ENCODE measurements at places on chromosomes 7 and 10.
A peak's percentile ranks its signal among the peaks of the same experiment; 100 is the strongest.

DNA sequence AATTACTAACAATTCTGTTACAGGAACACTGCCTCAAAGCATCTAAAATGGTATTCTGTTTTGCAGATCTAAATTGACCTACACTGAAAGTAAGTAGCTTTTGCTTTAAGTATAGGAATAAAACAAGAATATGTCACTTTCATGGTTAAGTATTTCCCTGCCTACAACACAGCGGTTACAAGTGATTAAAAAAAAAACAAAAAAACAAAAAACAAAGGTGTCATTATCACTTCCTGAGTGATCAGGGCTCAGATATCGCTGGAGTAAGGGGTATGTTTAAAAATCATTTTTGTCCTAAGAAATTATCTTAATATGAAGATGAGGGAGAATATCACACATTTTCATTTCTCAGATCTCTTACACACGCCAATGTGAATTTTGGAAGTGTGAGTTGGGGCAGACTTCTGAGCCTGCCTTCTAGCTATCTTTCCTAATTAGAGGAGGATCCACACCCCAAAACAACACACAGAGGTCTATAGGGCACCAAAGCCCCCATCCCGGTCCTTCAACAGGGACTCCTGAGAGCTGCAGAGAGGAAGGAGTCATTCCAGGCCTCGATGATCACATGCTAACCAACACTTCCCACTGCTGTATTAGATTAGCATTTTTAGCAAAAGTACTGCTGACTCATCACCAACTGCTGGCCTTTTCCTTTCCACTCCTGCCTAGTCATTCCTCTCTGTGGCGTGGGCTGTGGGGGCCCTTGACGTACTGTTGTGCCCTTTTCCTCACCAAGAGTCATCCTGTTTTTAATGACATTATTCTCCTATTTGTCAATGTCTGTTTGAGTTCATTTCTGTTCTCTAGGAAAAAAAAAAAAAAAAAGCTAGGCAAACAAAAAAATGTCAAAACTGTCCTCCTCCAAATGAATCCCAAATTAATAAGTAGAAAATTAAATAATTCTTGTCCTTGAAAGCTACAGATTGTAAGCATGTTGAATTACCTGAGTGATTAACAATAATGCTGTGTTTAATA is 31.2 kb downstream of the PRTFDC1 start:
- peak; percentile 97 for DNase-seq

- no peak for DNase-seq
Measured at GRCh38 chr7:15446722-15447121, 115.1 kb downstream of the AGMO start.

DNA sequence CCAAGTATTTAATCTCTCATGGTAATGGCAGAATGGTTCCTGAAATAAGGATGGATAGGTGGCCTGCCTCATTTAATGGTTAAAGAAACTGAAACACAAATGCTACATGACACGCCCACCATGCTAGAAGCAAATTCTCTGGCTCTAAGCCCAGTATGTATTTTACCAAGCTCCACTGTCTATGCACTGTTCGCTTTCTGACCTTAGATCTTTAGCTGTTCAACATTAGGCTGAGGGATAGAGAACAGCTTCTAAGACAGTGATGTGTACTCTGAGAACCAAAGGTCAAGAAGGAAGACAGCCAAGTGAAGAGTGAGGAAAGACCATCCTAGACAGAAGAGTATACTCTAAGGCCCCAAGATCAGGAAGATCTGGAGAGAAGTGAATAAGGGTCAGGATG is 26.6 kb downstream of the FAM3C start:
- peak; percentile 68 for DNase-seq

DNA sequence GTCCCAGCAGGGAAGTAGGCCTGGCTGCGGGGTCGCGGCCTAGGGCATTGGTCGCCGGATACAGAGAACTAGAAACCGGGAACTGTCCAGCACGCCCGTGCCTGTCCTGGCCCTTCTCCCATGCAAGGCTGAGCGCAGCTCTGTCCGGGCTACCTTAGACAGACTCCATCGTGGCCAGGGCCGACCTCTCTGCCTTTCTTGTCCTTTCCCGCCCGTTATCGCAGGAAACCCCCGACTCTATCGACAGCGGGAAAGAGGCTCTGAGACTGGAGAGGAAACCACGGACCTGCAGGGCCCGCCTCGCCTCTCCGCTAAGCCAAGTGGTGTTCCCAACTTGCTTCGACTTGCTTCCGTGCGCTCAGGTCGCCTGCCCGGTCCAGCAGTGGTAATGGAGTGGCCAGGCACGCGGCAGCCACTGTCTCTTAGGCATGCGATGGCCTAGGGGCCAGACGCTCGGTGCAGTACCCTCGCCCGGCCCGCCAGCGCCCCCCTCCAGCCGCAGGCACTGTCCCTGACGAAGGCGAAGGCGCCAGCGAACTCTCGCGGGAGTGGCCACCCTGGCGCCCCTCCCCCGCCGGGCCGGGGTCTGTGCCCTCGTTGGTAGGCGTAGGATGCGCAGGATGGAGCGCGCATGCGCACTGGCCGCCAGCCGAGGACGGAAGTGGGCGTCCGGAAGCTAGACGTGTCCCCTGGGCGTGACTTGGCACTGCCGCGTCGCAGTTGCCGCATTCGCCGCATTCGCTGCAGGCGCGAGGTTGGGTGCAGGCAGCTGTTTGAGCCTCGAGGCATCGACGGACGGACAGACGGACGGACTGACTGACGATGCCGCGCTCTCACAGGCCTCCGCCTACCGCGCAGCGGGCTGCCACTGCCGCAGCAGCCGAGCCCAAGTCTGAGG is 54.4 kb downstream of the MCMBP start:
- peak; percentile 50 for DNase-seq

DNA sequence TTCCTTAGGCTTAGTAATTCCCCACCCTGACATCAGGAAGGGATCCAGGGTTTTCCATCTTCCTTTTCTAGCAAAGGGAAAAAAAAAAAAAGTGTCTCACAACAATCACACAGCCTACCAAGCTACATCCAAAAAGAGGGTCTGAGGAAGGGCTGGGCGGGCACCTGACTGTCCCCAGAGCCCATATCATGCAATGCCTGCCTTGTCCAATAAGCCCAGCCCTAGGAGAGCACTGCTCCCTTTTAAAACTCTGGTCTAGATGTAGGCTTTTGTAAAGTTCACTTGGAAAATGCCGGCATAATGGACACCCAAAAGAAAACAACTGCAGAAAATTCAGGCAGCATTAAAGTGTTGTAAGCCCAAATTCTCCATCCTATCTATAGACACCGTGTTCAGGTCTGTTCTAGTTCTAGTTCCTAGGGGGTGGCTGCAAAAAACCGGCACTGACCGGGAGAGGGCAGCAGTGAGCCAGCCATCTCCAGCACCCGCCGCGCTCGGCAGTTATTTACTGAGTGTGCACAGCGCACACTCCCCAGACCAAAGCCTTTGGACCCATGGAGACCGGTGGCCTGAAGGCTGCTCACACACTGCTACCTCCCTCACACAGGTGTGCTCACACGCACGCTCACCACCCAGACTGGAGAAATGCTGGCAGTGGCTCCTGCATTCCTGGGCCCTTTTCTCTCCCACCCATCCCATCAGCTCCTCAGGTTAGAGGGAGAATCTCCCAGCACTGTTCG is 48.7 kb downstream of the PODXL start:
- DNase-seq, result peak; percentile 75

GRCh38 chr10:66218289-66218688 is 707.5 kb upstream of the LRRTM3 start:
- DNase-seq, result no peak

GRCh38 chr7:79540592-79540991 is 87.1 kb upstream of the MAGI2 start:
- no peak for DNase-seq

DNA sequence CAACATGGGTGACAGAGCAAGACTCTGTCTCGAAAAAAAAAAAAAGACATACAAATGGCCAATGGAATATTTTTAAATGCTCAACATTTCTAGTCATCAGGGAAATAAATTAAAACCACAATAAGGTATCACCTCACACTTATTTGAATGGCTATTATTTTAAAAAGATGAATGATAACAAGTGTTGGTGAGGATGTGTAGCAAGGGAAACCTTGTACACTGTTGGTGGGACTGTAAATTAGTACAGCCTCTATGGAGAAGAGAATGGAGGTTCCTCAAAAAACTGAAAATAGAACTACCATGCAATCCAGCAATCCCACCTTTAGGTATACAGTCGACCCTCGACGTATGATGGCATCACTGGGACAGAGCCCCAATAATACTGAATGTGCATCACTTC is 65.4 kb upstream of the DIP2C start:
- no peak for DNase-seq

GRCh38 chr7:139673230-139673629 is 104.6 kb downstream of the HIPK2 start:
- no peak for DNase-seq

DNA sequence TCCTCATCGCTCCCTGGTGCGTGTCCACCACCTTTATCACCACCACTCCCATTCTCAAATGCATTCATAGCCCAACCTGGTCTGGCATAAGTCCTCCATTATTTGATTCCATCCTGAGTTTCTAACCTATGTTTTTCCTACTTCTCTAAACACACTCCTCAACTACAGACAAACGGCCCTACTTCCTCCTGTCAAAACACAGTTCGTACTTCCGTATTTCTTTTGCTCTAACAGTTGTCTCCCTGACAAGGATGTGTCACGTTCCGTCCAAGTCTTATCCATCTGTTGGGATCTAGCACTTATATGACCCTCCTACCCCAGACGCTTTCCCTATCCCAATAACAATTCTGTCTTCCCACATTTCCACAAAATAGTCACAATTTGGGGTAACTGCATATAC is 46.8 kb downstream of the DOCK4 start:
- DNase-seq, result no peak

- DNase-seq, result peak; percentile 75
Measured at GRCh38 chr7:27767374-27767773, 27.4 kb downstream of the TAX1BP1 start.

DNA sequence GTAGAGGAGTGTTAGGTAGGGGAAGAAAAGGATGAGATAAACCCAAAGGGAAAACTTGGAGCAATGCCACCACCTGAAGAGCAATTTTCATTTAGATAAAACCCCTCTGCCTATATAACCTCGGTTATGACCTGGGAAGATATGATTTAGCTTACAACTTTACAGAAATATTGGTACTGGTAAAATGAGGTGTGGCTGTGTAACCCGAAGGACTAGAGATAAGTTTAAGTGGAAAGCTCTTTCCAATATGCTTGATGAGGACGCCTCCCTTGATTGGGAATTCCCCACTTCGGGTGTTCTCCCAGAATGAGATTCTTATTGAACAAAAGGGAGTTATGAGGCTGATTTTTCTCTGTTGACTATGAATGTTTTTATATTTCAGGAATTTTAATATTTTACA is 109.5 kb upstream of the CDK6 start:
- DNase-seq, result no peak

- DNase-seq, result no peak
Measured at GRCh38 chr7:30877015-30877769, 34.5 kb upstream of the AQP1 start.

- DNase-seq, result no peak
Measured at GRCh38 chr7:37698276-37698675, 14.7 kb downstream of the GPR141 start.

DNA sequence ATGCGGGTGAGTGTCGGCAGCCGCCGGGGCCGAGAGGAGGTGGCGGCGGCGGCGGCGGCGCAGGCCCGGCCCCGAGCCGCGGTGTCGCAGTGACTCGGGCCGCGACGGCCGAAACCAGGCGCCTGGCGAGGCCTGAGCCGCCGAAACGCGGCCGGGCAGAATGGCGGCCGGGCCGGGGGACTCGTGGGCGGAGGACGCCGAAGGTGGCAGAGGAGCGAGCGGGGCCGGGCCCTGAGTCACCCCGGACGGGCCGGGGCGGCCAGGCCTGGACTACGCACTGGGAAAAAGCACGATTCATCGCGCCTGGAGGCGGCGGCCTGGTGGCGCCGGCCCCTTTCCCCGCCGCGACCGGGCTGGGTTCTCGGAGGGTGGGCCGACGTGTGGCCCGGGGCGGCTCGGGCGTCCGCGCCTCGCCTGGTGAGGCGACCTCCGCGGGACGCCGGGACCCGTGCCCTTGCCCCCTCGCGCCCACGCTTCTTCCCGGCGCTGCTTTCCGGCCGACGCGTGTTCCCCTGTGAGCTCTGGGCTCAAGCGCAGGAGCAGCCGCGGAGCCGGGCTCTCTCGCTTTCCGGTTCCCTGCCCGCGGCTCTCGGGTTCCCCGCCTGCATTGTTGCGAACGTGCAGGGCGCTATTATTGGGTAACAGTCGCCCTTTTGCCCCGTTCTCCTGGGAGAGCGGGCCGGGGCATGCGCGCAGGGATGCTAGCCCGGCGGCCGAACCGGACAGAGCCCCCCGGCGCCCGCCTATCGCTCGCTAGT is 500 bp downstream of the CUL1 start:
- peak; percentile 39 for DNase-seq

- DNase-seq, result peak; percentile 50
Measured at GRCh38 chr7:13990319-13990983, 985 bp upstream of the ETV1 start.

DNA sequence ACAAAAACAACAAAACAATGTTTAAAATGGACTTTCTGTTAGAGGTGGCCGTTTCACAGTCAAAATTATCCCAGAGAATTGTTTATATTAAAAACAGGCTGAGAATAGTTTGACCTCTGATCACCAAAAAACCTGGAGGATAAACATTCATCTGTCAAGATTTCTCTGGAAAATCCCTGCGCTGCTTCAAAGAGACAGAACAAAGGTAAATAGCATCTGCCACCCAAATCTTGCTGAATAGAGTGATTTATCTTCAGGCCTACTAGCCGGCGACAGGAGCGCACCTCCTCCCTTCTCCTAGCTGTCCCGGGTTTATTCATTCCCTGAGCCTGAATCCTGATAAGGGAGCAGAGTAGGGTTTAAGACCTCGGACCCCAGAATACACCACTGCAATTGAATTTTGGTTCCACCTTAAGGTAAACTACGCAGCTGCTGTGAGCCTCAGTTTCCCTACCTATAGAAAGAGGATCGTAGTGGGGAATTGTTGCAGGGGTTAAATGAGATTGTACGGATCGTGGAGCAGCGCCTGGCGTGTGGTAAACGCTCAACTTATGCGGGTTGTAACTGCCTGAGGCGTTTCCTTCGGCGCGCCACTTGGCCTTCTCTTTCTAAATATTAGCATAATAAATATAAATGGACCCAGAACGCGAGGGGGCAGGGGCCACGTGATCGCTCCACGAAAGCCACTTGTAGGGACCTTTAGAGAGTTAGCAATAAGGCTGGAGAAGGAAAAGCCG is 498 bp upstream of the ST7 start:
- DNase-seq, result peak; percentile 57

DNA sequence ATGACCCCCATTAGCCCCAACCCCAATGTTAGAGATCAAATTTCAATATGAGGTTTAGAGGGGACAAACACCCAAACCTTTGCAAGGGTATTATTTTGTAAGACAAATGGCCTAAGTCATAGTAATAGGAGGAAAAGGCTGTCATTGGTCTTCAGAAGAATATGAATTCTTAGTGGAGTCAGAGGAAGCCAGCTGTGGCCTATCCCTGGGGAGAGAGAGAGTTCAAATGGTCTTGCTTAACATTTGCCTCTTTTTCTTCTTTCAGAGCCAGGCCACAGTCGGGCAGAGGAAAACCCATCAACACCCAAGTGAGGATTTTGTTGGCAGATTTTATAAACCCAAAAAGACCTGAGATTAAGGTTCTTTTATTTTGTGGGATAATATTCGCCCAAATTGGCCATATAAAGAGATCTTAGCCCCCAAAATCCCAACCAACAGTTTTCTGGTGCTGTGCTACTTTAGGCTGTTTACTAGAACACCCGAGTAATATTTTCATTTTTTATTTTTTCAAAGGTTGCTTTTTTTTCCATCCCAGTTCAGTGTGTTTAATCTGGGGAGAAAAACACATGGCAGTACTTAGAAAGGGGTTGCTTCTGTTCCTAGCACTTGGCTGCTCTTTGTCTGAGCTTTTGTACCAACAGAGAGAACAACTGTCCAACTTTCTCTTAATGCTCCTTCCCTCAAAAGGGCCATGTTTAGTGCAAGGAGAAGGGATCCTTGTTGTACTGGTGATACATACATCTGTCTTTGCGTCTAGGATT is 26.8 kb upstream of the ARMC3 start:
- DNase-seq, result no peak

All from fibroblast of the aortic adventitia (primary cell).